ENCODE measurements at places on chromosomes 11 and 22. TPM values are rescaled to one million over a fixed set of nuclear protein-coding genes. Genes with fewer than 3 reads are reported as not detected.

Gene GNAZ
- 0.35 TPM for total RNA-seq

Gene OR5A1
- not detected for total RNA-seq

Gene VSIG10L2
- total RNA-seq = not detected

Gene TMPRSS13
- not detected for total RNA-seq

Gene IL18
- 57.4 TPM for total RNA-seq

Gene OR4C13
- not detected for total RNA-seq

Gene STIP1
- total RNA-seq = 50.3 TPM

Gene GGTLC2
- not detected for total RNA-seq

Gene TEX12
- total RNA-seq = not detected

Gene RHOD
- 17.8 TPM for total RNA-seq

Gene IL10RA
- 9.8 TPM for total RNA-seq

Gene SCN4B
- 8.3 TPM for total RNA-seq

Gene RASGRP2
- 14.0 TPM for total RNA-seq

Gene GCAT
- total RNA-seq = 3.8 TPM

All from Peyer's patch (tissue), 4 donors.